Esophagus squamous epithelium (tissue), 5 donors: ENCODE measurements at places on chromosomes 4 and X. TPM values are rescaled to one million over a fixed set of nuclear protein-coding genes. Genes with fewer than 3 reads are reported as not detected.

Gene ARMCX1
- 3.4 TPM for total RNA-seq

Gene AGTR2
- total RNA-seq = not detected

Gene HSFX2
- not detected for total RNA-seq

Gene CT45A2
- total RNA-seq = not detected

Gene UVSSA
- 7.2 TPM for total RNA-seq

Gene PDZD4
- 0.97 TPM for total RNA-seq

Gene INPP4B
- 14.3 TPM for total RNA-seq

Gene HPGD
- total RNA-seq = 36.0 TPM

- DNase-seq = no peak
These were observed 11.0 kb upstream of the CXCL2 start for GRCh38 chr4:74109870-74110605.

- no peak for DNase-seq
These were observed 121.7 kb upstream of the DIPK2B start for GRCh38 chrX:45322382-45322781.

DNA sequence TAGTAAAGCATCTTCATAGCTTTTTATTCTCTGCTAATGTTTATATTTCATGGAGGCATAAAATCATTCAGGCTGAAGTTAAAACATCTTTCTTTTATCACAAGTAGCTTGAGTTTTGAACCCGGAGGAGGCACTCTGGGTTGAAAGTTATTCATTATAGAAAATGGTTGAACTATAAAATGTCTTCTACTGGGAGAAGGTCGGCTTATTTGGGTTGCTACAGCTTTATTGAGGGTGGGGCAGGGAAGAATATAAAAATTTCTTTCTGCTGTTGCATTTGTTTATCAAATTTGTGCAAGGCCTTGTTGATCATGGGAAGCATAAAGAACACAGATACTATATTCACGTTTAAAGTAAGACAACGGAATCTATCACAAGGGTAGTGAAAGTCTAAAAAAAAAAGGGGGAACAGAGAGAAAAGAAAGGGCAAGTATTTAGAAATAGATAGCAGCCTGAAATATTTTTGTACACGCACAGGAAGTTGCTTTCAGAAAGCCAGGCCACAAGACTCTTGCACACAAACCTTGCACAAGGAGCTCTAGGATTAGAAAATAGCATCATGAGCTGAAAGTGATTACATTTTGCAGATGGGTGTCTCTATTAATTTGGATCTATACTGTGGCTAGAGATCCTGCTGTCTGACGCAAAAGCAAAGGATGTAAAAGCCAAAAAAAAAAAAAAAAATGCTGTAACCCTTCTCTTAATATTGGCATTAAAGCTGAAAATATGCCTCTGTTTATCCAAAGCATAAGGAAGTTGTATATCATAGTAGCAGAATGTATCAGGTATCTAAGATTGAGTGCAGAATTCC, 37.2 kb upstream of the FAM9C start:
- no peak for DNase-seq

DNA sequence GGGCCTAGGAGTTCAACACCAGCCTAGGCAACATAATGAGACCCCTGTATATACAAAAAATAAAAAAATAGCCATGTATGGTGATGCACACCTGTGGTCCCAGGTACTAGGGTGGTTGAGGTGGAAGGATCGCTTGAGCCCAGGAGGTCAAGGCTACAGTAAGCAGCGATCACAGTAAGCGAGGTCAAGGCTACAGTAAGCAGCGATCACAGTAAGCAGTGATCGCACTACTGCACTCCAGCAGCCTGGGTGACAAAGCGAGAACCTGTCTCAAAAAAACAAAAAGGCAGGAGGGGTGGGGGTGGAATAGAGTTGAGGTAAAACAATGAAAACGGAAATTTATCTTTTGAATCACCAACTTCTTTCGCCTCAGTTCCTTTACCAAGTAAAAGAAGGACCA, 29.4 kb downstream of the TBCK start:
- no peak for DNase-seq

GRCh38 chrX:9341291-9342201, 123.3 kb upstream of the TBL1X start:
- DNase-seq = peak; percentile 23

DNA sequence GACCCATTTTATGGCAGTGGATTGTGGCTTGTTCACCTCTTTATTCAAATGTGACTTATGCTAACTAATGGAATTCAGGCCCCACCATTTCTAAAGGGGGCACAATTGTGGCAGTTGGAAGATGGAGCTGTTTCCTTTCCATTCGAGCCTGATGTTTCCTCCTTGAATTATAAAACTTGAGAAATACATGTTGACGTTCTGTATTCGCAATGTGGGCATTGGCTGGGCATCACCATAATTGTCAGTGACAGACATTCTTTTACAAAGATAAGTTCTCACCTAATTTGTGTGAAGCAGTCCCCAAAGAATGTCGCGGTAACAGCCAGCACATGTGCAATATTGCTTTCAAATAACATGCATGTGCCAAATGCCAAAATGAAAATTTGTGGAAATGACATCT, 1070.2 kb upstream of the TENM3 start:
- DNase-seq = no peak

DNA sequence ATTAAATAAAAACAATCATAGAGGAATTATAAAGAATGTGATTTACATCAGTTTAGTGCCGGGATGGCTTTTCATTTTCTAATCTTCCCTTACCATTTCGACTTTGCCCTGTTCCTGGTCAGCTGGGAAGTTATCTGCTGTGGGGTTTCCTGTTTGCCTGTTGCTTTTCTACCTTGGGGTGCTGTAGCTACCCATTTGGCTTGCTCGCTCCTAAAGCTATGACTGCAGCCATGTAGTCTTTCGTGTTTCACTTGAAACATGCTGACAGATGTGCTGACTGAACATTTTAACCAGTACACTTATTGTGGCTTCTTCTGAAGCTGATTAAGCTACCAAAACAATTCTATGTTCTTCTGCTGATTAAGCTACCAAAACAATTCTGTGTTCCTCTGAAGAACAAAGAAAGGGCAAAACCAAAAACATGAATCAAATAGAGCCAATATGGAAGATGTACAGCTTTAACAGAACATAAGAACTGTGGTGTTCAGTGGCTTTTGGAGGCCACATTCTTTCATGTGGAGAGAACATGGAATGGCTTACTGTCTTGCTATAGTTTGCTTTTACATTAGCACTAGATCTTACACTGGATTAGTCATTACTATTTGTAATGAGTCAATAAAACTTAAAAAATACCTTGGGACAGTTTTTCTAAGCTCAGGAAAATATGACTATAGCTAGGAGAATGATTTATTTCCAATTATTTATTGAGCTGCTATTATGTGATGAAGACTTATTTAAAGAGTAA, 440.4 kb downstream of the SPRY1 start:
- DNase-seq = no peak

DNA sequence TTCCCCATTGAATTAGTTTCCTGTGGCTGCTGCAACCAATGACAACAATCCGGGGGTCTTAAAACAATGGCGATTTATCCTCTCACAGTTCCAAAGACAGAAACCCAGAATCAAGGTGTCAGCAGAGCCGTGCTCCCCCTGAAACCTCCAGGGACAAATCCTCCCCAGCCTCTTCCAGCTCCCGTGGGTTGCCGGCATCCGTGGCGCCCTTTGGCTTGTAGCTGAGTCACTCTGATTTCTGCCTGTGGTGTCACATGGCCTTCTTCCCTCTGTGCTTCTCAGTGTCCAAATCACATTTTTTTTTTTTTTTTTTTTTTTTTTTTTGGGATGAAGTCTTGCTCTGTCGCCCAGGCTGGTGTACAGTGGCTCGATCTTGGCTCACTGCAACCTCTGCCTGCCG, 64.5 kb upstream of the STX18 start:
- DNase-seq = no peak

DNA sequence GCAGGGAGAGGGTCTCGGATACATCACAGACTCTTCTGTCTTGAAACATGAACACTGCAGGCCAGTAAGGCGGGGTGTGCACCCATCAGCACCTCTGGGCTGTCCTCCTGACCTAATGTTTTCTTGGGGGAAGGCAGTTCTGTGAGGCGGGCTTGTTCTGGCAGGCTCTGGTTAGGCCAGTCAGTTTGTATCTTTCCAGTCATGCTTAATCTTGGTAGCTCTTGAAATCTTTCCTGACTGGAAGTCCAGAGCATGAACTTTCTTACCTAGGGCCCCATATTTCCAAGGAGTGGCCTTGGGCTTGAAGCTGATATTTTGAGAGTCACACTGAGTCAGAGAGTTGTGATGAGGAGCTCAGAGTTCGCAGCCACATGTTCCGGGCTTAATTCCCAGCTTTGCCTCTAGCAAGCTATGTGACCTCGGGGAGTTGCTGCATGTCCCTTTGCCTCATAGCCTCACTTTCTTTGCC, 54.2 kb upstream of the RASSF6 start:
- no peak for DNase-seq

DNA sequence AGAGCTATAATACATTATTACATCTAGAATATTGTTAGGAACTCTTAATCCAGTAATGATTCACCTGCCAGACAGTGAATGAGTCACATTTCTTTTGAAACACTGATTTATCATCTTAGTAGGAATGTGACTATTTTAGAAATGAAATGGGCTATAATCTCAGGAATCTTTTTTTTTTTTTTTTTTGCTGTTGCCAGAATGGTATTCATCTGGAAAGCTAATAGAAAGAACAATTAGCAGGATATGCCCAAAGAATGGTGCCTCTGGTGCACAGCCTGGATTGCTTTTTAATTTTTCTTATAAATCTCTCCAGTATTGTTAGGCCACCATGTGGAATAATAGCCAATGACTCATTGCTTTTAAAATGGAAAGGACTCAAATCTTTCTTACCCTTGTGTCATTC, 181.1 kb upstream of the SMIM31 start:
- no peak for DNase-seq

DNA sequence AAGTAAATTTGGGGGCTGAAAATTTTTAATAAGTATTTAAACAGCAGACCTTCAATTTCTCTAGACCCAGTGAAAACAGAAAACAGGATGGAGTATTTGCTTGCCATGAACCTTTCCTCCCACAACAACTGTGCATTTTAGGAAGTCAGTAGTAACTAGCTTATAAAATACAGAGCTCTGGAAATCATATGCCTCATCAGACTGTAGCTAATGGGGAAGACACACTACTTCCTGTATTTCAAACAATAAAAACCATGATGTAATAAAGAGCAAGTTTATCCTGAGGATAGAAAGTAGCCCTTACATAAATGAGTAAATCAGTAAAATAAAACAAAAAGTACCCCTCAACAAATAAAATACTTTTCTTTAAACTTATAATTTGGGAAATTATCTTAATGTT, 280.1 kb upstream of the ZFP42 start:
- no peak for DNase-seq

GRCh38 chr4:31234901-31235300, 514.7 kb downstream of the PCDH7 start:
- no peak for DNase-seq
